ENCODE measurements at places on chromosomes 5 and 9.

GRCh38 chr9:37030611-37030939, 3.5 kb downstream of the PAX5 start:
- DNase-seq = no peak

DNA sequence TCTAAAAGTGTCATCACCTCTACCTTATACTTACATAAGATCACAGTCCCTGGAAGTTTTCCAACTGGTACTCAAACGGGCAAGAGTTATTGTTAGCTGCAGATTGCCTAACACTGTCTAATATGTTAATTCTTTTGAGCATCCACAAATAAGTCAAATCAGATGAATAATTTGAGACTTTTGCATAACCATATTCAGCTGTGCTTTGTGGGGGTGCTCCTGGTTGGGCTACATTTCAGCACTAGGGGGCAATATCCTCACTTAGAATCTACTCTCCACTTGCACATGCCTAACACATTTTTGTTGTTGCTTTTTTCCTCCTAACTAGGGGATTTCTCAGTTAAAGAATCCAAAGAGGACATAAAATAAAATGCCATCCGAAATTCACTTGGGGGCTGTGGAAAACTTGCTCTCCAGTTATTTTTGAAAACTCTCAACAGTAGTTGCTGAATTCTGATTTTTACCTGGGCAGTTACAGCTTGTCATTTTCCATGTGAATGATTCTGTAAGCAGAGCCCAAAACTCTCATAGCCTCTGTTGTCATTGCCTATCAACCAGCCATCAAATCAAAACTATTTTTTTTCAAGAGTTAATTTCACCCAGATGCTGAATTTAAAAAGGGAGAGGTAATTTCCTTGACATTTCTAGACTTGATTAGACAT, 71.5 kb downstream of the TRIM36 start:
- DNase-seq = no peak

- DNase-seq = no peak
Observed at GRCh38 chr9:2723376-2724065, 6.2 kb downstream of the KCNV2 start.

DNA sequence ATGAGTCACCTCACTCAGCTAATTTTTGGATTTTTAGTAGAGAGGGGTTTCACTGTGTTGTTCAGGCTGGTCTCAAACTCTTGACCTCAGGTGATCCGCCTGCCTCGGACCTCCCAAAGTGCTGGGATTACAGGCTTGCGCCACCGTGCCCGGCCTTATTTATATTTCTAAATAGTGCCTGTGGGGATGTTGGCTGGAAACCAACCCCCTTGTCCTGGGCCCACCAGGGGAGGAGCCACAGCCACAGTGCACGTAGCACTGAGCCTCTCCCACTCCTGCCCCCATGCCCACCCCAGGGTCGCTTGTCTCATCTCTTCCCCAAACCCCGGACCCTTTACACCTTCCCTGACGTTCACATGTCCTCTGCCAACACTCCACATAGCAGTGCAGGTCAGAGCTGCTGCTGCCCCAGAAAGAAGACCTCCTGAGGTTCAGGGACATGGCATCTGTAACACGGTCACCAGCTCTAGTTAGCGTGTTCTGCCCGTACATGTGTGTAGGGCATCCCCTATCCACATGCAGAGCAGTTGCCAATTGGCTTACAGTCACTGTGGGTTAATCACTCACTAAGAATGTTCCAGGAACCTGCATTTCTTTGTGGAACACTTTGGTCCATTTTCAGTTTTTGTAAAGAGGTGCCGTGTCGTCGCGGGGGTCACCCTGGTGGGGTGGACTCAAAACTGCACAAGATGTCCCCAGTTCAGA, 10.2 kb upstream of the MRPS2 start:
- DNase-seq = no peak

- no peak for DNase-seq
Observed at GRCh38 chr5:124192716-124193115, 553.7 kb downstream of the ZNF608 start.
